ENCODE measurements at places on chromosomes 11 and 22.
A peak's percentile ranks its signal among the peaks of the same experiment; 100 is the strongest.

- no peak for DNase-seq
Measured at GRCh38 chr11:102981324-102981910, 25.9 kb upstream of the MMP13 start.

- DNase-seq, result peak; percentile 88
Measured at GRCh38 chr22:21952586-21953571, at the start of gene PPM1F. Gene PPM1F (minus strand): TSS chr22:21952848. CDS start chr22:21946048, 6,800 bp downstream.

- DNase-seq, result no peak
Measured at GRCh38 chr11:2612884-2613571, 86.8 kb downstream of the KCNQ1OT1 start.

GRCh38 chr22:47445716-47446290 lies 683.4 kb downstream of the TBC1D22A start:
- no peak for DNase-seq

Data from activated effector memory CD4-positive, alpha-beta T cell treated with Interleukin-2 at 50 U/mL for 16 hours (primary cell).